ENCODE measurements at places on chromosomes 3 and 15.

DNA sequence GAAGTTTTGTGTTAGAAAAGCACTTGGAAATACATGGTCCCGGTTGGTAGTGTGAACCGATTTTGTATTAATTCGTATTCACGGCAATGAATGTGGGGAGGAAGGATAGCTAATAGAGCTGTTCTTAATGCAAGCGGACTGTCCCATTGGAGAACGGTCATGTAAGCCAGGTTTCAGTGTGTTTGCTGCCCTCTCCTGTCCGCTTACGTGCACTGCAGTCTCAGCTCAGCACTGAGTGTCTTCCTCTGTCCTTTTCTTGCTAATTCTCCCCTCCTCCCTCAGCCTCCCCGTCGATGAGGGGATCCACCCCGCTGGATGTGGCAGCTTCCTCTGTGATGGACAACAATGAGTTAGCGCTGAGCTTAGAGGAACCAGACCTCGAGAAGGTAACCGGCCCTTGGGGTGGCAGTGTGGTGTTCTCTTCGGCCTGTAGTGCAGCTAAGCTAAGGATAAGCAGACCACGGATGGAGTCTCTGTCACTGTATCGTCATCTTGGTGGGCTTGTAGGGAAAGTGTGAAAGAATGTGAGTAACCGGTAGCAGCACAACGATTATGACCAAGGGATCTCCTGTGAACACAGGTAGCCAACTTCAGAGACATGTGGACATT is 267.5 kb upstream of the CHRM5 start:
- DNase-seq, result peak; percentile 53

DNA sequence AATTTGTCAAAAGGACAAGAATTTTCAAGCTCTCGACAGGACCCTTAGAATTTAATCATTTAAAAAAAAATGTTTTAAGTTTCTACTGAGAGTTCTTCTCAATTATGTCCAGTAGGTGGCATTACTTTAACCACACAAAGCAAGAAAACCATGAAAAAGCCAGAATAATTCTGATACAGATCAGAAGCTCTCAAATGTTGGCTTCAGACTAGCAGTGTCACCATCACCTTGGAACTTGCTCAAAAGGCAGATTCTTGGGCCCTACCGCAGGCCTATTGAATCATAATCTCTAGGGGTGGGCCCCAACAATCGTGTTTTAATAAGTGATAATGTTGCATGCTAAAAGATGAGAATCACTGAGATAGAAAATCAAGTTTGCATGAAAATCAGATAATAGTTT is 99.5 kb upstream of the KCNMB2 start:
- no peak for DNase-seq

DNA sequence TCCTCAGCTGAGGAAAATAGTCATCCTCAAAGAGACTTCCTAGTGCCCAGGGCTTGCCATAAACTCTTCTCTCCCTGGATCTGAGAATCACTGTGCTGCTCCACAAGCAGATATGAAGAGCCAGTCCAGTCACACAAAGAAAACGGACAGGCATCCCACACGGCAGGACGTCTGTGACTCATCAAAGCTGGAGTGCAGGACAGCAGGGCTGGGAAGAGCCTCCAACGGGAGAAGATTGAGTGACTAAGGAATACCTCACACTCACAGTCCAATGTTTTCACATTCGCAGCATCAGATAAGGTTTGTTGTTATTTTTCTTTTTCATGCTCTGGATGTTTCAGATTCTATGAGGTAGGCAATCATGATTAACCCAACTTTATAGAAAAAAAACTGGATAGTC is 57.8 kb downstream of the NEK10 start:
- no peak for DNase-seq

DNA sequence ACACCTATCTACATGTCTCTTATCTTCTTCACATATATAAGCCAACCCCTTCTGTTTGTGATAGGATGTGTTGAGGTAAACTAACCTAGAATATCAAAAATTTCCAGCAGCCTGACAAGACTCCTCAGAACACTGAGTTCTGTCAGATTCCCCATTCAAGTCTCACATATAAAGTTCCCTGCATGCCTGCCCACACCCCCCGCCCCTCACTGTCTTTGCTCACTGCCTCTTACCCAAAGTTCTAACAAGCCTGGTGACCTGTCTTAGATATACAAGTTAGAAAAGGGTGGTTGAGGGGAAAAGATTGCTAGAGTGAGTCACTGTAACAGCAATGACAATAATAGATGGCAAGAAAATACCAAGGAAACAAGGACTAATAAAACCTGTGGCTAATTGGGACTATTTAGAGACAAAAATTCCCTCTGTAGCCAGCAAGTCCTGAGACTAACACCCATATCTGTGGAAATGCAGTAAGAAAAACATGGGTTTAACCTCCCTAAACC is 40.1 kb downstream of the FBXO22 start:
- DNase-seq, result no peak

DNA sequence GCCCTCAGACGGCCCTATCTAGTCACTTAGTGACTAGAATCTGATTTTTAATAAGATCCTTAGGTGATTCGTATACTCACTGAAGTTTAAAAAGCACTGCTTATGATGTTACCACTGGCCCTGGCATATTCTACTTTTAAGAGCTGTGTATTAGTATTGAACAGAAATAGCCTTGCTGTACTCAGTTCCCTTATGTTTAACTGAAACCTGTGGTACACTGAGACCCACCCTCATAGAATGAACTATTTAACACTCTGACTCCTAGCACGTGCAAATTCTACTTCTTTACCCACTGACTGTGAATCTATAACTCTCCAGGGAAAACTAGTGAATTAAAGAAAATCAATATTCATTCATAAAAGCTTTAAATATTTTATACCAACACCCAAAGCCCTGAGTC is 108.9 kb downstream of the CCNL1 start:
- no peak for DNase-seq

DNA sequence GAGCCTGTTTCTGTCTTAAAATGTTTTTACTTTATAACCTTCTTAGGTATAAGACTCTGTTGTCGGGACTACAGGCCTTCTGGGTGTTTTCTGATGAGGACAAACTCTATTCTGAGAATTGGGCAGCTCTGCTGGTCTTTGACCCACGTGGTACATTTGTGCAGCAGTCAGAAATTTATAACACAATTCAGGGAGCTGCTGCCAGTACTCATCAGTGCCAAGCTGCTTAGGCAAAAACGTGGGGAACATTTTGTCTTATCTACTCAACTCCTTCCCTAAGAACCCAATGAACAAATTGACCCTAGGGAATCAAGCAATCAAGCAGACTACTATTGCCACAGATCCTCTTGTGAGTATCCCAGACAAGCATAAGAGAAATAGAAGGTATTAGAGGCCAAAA is 180.7 kb upstream of the PDZRN3 start:
- no peak for DNase-seq

DNA sequence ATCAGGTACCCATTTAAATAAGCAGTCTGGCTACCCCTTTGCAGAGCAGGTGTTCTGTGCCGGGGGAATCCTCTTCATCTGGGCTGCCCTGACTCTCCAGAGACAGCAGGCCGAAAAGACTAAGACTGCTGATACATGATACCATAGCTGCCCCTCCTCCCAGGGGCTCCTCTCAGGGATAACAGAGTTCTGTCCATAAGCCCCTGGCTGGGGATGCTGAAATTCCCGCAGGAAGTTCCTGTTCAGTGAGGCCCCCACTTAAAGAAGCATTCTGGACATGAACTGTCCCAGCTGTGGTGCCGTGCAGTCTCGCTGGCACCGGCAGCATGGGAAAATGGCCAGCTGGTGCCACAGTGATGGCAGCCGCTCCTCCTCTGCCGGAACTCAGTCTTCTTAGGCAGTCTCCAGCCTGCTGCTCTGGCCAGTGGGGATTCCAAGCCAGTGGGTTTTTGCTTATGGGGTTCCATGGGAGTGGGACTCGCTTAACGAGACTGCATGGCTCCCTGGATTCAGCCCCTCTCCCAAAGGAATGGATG is 1026.2 kb downstream of the NAALADL2 start:
- DNase-seq, result no peak

DNA sequence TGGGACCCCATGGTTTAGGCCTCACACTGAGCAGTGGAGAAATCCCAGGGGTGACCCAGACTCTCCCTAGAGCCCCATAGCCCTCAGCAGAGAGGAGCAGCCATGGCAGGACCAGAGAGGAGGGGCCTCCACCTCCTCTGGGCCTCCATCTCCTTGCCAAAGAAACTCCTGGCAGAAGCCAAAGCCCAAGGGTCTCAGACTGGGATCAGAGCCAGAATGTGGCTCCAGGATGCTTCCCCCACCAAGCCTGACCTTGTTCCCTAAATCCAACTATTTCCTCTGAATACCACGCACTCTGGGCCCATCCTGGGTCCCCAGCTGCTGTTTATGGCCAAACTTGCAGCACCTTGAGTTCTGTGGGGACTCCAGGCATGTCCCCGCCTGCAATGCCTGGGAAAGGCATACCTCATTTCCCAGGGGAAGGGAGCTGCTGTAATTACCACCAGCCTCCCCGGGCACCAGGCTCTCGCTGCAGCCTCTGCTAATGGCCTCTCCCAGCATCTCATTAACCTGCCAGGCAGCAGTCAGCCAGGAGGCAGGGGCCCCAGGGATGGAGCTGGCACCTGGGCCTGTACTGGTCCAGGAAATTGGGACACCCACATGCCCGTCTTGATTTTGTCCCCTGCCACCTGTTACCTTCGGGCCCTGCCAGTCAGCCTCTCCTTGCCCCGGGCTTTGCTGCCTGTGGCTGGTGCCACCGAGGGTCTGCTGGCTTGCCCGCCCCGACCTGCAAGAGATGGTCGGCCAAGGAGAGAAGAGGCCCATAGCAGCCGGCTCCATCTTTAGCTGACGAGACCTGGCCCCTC is 4.6 kb downstream of the CCDC9B start:
- no peak for DNase-seq

- no peak for DNase-seq
These were observed 83.5 kb downstream of the AQP9 start for GRCh38 chr15:58221591-58222241.
